ENCODE measurements at places on chromosomes 3 and 15. TPM values are rescaled to one million over a fixed set of nuclear protein-coding genes. Genes with fewer than 3 reads are reported as not detected.

- DNase-seq = no peak
These were observed 12.3 kb upstream of the NR1I2 start for GRCh38 chr3:119769394-119770149.

DNA sequence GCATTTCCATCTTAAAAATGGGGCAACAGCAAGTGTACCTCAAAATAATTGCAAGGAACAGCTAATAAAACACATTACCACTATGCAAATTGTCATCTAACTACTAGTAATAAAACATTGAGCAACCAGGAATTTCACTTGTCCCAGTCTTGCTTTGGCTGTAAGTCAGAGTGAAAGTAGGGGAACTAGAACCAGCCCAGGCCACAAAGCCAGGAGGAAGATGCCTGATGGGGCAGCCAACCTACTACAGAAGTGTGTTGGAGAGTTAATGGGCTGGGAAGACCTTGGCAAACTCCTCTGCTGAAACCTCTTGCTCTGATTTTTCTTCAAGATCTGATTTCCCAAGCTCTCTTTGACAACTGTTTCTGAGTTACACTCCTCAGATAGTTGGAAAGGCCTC, 40.2 kb upstream of the LPP start:
- no peak for DNase-seq

GRCh38 chr15:45149060-45149459, 19.3 kb downstream of the DUOX1 start:
- DNase-seq = no peak

DNA sequence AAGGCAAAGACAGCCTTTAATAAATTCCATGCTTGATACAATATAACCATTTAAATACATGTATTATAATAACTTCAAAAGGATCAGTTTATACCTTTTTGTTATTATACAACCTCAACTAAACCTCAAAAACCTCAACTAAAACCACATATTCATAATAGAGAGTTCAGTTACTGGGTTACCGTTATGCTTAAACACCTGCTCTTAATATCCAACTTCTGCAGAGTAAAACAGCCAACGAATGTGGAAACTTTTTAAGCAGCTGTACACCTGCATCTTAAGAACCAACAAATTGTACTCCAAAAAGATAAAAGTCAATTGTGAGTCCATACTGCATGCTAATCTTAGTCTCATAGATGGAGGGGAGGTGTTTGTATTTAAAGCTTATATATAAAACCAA, 53.5 kb downstream of the TFDP2 start:
- no peak for DNase-seq

- DNase-seq = no peak
These were observed 128.1 kb downstream of the MBNL1 start for GRCh38 chr3:152396867-152397266.

DNA sequence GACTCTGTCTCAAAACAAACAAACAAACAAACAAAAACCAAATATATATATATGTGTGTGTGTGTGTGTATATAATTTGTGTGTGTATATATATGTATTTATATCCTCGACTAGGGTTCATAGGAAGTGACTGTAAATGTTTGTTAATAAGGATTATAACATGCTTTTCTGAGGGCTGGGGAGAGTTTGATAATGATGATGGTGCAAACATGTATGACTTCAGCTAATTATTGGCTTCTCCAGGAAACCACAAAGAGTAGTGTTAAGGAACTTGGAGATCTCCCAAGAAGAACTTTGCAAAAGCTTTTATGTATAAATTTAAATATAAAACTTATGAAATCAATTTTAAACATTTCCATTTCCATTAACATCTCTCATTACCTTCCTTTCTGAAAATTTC, 3.9 kb upstream of the OPA1 start:
- DNase-seq = no peak

DNA sequence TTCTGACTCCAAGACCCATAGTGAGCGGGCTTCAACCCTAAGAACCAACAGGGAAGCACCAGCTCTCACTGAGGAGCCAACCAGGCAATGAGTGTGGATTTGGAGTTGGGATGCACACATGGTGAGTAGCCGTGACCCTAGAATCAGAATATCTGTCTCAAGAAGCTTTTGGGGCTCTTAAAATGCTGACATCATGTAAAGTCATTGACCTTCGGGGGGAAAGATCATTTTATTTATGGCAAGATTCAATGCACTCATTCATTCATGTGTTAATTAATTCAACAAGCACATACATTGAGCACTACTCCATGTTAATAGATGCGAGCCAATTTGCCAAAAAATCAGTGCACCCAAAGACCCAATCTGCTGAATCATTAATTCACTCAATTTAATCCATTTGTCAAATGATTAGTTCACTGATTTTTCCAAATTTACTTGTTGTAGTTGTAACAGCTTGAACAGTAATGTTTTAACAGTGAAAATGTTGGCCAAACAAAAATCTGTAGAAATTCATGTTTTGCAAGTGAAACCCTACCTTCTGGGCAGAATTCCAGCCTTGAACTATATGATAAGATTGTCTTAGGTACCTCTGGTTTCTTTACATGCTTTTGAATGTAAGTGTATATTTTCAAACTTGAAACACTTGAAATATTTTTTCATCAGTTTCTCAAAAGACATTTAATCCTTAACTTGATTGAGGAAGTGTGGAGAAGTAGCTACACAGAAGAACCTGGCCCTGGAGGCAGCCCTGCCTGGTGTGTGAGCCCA, 29.8 kb upstream of the LACTB start:
- DNase-seq = no peak

DNA sequence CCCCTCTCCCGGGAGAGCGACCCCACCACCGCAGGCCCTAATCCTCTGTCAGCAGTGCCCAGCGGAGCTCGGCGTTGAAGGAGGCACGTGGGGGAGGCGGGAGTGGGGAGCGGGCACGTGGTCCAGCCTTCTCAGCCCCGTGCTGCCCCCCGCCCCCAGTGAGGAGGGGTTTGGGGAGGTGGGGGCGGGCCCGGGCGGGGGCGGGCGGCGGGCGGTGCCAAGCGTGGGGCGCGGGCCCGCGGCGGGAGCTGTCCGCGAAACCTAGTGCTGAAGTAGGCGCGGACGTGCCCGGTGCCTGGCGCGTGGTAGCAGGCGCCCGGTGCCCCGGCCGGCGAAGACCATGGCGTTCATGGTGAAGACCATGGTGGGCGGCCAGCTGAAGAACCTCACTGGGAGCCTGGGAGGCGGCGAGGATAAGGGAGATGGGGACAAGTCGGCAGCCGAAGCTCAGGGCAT, at the start of gene CPLX3:
CPLX3 (plus strand) TSS at position 264 of the 456 bp plus-strand sequence; CDS start at position 341, 77 bp downstream.
- peak; percentile 53 for DNase-seq

DNA sequence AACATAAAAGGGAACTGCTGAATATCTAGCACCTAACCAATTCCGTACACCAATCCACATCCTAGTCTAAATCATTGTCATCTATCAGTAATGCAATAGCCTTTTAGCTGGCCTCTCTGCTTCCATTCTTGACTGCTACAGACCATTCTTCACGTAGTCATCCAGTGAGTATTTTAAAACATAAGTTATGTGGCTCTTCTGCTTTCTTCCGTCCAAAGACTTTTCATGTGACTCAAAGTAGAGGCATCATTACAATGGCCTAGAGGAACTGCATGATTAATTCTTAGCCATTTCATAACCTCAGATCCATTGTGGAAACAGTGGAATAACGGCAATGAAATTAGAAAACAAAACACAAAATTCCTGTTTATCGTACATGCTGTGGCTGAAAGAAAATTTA, 88.9 kb upstream of the CBLB start:
- no peak for DNase-seq

GRCh38 chr3:167734498-167735232, at the start of gene PDCD10:
Gene PDCD10 (minus strand): TSS chr3:167734892. CDS start chr3:167720157, 14,735 bp downstream.
- peak; percentile 89 for DNase-seq

DNA sequence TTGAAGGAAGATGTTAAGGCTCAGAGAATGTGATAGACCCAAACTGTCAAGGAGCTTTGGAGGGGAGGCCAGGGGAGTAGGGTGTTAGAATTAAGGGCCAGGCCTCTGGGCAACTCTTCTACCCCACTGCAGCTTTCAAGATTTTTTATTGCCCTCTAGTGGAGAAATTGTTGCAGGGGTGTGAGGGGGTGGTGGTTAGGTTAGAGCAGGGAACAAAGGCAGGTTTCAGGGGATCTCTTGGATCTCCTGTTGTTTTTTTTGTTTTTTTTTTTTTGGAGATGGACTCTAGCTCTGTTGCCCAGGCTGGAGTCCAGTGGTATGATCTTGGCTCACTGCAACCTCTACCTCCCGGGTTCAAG, 1.4 kb upstream of the SEC13 start:
- DNase-seq = no peak

- no peak for DNase-seq
These were observed 324.0 kb downstream of the GAP43 start for GRCh38 chr3:115947325-115947724.

DNA sequence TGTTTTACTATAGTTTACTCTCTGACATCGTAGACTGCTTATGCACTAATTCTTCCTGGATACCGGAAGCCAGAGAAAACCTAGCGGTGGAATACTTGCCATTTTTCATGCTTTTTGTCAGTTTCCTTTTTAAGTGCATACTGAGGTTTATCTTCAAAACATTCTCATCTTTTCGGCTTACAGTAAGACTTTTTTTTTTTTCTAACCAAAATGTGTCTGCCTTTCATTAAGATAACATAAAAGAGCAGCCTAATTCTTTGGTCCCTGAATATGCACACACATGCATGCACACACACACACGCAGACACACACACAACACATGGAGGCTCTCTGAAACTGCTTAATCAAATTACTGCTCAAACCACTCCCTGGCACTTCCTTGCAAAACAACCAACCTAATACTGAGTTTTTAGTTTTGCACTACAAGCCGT, 1.3 kb downstream of the ZNF445 start:
- peak; percentile 18 for DNase-seq

GRCh38 chr15:85414495-85414894, 34.1 kb downstream of the AKAP13 start:
- DNase-seq = peak; percentile 79

GRCh38 chr15:67835297-67836133, 4.3 kb downstream of the RNU6-1 start:
- no peak for DNase-seq

GRCh38 chr3:120854908-120855526, 53.0 kb upstream of the STXBP5L start:
- DNase-seq = no peak

DNA sequence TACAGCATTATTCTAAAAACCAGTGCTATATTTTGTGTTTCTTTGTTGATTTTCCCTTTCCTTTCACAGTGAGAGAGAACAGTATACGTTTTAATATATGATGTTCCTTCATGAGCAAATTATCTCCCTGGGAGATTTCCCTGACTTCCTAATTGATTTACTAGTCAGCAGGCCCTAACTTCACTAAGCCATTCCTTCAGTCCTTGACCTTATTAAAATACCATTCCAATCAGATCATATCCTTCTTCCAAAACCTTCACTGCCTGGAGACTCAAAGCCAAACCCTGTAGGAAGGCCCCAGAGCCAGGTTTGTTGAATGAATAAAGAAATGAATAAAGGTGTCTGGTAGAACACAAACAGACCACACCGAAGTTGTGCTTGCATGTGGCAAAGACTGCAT, 43.8 kb upstream of the ARHGEF3 start:
- DNase-seq = no peak

- no peak for DNase-seq
These were observed 87.9 kb downstream of the MITF start for GRCh38 chr3:69827127-69827526.

GRCh38 chr3:25349828-25350724, 78.0 kb upstream of the RARB start:
- no peak for DNase-seq

DNA sequence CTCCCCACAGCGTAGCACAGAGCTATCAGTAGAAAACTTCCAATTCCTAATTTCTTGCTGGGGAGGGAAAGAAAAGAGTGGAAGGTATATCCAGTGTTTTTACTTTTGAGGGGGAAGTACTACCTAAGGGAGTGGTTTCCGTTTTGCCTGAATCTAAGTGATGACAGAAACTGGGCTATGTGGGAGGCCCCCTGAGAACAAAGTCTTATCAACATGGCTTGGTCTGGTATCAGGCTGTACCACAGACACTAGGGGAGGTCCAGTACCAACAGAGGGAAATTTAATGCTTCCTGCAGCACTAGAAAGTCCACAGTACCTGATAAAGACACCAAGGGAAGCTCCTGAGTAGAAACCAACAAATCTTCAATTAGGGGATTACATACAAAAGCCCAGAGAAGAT, 199.2 kb downstream of the IL5RA start:
- DNase-seq = no peak

DNA sequence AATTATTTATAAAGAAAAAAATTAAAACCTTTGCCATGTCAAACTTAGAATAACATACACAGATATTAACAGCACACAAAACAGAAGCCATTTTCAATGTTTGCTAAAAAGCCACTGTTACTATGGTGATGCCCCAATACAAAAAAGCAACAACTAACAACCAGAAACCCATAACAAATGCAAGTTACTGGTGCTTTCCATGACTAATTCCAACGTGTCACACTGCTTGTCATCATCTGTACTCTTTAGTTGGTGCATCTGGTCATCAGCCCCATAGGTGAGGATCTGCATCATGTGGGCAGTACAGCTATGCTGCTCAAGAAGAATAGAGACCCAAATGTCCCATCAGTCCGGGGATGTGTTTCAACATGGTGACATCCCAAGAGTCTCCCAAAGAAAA, 52.8 kb downstream of the ATP8B4 start:
- peak; percentile 95 for DNase-seq

- no peak for DNase-seq
These were observed 286.0 kb upstream of the ZPLD1 start for GRCh38 chr3:102148598-102149337.

DNA sequence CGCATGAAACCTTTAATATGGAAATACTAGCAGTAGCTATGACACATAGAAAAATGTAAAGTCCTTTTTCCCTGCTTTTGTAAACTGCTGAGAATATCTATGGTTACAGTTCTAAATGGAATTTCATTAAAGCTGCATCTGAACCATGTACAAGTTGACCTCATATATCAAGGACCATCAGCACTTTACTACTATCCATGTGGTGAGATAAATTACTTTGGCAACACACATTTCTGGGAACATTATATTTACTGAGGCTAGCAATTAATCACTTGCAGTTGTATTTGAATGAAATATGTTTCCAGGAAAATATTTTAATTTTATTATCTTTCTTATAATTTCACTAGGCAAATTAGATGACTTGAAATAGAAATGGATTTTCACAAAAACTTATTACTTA, 545.5 kb downstream of the NAALADL2 start:
- no peak for DNase-seq

RTP1 gene
- total RNA-seq = not detected

DET1 gene
- total RNA-seq = 12.4 TPM

LRRC34 gene
- total RNA-seq = 6.7 TPM

NUP210 gene
- 140 TPM for total RNA-seq

SEMA3F gene
- total RNA-seq = 1.1 TPM

HIGD2B gene
- total RNA-seq = under 0.01 TPM

SNRPA1 gene
- total RNA-seq = 12.1 TPM

AHSG gene
- not detected for total RNA-seq

MELTF gene
- 11.8 TPM for total RNA-seq

MUC13 gene
- total RNA-seq = not detected

LARP6 gene
- total RNA-seq = 1.3 TPM

KLHL25 gene
- 2.4 TPM for total RNA-seq

All from hematopoietic multipotent progenitor cell (in vitro differentiated cells).